ENCODE measurements at places on chromosomes 2 and 18.

GRCh38 chr2:211487733-211488132 is 931.3 kb downstream of the CPS1 start:
- no peak for DNase-seq

GRCh38 chr2:9114458-9114857 is 92.2 kb upstream of the ASAP2 start:
- no peak for DNase-seq

DNA sequence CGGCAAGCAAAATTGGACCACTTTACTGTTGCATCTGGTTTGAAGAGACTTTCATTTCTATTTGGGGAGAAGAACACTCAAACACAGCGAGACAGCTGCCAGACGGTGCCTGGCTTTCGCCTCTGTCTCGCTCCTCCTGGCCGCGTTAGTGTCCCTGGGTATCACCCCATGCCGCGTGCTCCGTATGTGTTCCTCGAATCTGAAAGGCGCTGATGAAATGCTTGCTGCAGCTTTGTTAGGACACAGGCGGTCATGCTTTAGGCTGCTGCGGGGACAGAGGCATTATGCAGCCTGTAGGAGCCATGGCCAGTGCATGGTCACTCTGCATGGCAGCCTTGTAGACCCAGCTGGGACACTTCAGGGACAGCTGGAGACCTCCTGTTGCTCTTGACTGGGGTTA is 53.9 kb downstream of the LDLRAD4 start:
- DNase-seq, result no peak

DNA sequence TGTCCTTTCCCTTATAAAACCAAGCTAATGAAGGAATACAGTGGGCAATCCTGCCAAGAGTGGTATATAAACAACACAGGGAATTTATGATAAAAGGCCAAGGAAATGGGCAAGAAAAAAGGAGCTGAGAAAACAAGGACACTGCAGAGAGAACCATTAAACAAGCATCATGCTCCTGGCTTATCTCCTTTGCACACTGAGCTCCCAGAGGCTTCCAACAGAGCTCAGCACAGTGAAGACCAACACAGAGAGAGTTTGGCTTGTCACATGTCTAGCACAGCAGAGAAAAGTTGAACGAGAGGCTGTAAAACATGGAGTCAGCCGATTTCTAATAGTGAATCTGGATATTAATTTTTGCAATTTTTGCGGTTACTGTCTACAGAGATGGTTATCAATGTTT is 68.0 kb upstream of the KLF7 start:
- DNase-seq, result no peak

DNA sequence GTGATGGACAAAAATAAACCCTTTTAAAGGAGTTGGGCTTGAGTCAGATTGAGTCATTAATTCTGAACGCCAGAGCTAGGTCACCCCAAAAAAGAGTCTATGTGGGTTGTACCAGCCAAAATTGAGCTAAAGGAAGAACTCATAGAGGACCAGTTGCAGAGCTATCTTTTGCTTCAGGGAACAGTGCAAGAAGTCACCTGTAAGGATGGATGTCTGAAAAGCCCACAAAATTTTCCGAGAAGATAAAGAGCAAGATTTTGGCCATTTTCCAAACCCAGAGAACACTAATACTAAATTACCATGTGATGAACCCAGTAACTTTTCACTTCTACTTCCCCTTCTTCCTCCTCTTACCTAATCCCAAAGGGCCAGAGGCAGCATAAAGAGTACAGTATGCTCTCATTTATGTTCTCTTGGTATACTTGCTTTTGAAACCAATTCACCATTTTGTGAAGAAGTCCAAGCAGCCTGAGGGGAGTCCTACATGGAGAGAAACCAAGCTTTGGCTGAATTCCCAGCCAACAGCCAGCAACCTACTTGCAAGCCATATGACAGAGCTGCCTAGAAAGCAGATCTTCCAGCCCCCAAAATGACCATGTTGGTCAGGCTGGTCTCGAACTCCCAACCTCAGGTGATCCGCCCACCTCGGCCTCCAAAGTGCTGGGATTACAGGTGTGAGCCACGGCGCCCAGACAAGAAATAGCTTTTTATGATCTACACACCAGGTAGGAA is 551.7 kb downstream of the SATB2 start:
- no peak for DNase-seq

- no peak for DNase-seq
Measured at GRCh38 chr2:69041214-69041613, 28.2 kb downstream of the ANTXR1 start.

DNA sequence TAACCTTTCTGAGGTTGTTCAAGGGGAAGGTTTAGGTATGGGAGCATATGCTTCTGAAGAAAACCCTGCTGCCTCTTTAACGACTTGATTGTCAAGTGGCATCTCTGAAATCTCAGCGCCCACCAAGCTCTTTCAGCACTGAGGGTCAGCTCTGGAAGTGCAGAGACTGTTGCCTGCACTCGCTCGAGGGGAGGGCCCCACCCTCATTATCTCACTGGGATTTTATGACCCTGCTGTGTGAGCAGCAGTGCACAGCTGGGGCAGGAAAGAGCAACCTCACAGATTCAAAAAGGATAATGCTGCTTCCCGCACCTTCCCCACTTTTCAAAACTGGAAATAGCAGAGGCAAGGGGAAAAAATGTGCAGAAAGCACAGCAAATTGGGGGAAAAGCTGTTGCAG is 56.9 kb upstream of the SPRED2 start:
- DNase-seq, result no peak

DNA sequence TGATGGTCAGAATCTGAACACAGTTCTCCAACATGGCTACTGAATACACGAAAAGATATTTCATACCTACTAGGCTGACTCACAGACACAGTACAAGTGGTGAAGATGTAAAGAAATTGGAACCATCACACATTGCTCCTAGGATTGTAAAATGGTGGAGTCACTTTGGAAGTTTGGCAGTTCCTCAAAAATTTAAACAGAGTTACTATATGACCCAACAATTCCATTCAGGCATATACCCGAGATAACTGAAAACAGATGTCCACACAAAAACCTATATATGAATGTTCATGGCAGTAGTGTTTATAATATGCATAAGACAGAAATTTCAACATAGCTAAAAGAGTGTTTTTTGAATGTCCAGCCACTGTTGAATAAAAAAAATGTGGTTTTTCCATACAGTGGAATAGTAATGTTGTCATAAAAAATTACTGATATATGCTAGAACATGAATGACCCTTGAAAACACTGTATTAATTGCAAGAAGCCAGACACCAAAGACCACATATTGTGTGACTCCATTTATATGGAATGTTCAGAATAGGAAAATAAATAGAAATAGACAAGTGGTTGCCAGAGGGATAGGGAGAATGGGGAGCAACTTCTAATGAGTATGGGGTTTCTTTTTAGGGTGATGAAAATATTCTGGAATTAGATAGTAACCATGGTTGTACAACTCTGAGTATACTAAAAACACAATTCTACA is 10.1 kb downstream of the RMP24 start:
- no peak for DNase-seq

GRCh38 chr18:71665131-71665530 is 879.0 kb downstream of the CBLN2 start:
- no peak for DNase-seq

DNA sequence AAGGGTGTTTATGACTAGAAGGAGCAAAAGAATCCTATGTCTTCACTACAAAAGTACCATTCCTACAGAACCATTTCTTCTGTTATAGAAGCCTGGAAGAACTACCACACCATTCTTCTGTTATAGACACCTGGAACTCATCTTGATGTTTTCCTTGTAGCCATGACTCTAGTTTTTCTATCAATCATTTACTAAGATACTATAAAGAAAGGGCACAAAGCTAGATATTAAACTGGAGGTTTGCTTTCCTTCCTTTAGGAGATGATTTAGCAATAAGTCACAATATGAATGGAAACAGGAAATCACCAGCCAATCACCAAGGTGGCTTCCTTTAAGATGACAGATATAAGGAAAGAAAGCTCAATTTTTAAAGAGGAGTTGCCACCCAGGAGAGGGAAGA is 100.3 kb upstream of the NEUROD1 start:
- DNase-seq, result no peak

DNA sequence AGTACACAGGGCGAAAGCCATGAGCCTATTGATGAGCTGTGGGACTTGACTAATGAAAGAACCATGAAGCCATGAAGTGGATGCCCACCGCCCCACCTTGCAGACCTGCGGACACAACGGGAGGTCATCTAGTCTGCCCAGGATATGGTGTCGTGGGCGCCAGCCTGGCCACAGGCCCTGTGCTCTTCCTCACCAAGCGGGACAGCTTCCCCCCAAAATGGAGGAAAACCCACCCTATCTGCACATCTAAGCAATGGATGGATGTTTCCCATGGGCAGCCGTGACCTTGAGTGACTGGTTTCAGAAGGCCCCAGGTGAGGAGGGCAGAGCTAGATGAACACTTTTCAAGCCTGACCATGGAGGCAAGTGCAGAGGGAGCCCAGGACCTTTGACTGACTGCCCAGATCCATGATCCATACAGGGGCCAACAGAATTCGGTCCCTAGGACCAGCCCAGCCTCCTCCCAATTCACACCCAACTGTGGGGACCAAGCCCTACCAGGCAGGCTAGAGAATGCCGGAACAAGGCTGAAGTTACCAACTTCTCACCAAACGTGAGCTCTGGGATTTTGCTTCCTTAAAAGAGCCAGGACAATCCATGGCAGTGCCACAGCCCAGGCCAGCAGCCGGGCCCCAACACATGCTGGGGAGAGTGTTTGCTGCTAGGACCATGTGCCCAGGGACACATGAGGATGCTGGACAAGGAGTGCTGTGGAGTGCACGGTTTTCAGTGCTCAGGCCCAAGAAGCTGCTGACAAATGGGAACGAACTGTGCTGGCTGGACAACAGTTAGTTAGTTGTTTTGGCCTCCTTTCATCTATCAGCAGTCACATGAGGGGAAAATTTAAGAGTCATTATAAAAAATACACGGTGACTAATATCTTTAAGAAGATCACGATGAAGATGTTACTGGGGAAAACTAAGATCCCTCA is 249.4 kb downstream of the HDAC4 start:
- no peak for DNase-seq

DNA sequence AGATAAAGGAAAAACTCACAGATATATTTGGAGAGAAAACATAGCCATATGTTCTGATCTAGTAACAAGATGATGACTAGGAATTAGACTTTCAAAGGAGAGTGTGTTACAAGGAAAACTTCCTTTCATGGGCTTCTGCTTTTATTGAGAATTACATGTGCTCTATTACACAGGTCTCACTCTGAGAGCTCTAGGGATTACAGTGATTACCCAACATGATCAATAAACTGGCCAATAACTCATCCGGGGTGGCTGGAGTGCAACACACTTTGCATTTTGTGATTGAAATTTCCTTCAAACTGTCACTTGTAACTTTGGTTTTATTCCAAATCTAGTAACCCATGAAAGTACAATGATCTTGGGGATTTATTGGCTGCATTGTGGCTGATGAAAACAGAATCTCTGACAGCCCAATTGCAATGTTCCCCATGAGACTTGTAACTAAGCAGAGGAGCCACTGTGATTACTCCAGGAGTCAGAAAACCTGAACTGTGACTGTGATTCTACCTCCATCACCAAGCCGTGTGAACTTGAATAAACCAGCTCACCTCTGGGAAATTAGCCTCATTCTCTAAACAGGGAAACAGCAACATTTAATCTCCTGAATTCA is 40.2 kb upstream of the LRRC30 start:
- DNase-seq, result no peak

DNA sequence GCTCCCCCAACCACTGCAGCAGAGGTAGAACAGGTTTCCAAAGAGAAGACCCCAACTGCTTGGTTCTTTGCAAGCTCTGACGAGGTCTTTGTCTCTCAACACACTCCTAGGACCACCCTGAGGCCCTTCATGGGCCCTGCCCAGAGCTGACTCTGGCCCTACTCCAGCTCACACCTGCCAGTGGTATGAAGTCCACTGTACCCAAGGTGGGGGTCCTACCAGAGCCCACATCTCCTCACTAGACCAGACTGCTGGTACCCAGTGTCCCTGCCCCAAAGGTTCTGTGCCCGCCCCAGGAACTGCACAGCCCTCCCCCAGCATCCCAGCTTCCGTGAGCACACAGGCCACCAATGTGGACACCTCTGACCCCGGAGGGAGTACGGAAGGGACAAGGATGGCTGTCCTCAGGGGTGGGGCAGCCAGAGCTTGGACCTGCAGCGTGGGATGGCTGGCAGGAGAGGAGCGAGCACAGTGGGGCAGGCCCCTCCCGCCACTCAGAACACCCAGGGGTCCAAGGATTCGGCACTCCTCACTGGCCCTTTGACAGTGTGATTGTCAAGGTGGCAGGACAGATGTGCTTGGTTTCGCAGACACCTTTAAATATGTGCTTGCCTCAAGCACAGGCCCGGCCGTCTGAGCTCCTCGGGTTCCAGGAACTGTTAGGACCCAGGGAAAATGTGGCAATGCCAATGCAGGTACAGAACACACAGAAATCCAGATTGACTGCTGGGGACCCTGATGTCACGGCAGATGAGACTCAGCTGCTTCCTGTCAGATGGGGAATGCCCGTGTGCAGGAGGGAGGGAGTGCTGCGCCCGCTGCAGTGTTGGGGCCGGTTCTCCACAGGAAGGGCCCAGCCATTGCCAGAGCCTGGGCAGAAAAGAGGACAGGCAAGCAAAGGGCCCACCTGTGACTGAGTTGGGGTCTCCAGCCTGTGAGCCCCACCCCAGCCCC is 51.2 kb downstream of the MTERF4 start:
- no peak for DNase-seq

DNA sequence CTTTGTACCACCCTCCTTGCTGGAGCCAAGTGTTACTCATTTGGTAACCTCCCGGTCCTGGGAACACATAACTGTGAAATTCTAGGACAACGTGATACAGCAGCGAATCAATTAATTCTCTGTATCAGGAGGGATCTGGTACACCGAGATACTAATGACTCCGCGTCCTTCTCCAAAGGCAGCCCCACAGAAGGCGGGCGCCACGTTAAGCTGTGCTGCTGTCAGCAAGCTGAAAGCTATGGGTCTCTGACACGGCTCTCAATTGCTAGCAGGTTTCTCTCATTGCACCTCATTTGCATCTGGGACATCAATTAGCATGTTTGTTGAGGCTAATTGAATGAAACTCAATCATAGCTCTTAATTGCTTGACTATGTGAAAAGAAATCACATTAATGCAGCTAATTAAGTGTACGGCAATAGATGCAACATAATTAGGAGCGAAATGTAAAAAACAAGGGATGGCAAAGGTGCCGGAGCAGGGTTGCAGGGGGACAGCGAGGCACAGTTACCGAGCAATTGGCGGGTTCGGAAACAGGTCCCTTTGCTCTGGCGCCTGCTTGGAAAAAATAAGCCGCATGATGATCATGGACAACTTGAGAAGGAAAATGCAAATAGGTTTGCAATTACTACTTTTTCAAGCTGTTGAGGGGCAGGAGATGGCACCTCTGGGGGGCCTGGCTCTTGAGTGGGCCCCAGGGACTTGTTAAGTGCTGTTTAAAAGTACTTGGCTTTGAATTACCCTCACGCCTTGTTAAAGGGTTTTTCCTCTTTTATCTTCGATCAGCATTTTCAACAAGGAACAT is 264.2 kb downstream of the GBX2 start:
- no peak for DNase-seq

DNA sequence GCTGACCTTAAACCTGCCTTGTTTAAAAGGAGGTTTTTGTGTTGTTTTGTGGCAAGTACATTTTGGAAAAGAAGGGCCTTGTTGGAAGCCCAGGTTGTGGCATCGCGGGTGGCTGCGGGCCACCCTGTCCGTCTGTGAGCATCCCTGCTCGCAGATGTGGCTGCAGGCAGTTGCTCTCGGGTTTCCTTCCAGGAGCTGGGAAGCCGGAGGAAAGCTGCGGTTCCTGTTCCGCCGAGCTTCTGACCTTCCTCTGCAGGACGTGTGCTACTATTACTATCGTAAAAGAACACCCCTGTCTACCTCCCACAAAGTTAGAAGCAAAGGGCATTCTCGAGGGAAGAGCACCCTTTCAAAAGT is 766 bp downstream of the MFF start:
- no peak for DNase-seq

Data from activated CD8-positive, alpha-beta memory T cell treated with anti-CD3 and anti-CD28 coated beads for 1 hour (primary cell).